Activated CD4-positive, alpha-beta T cell treated with anti-CD3 and anti-CD28 coated beads, Interleukin-2, amount 50 U/mL, for 24 hours (primary cell): ENCODE measurements at places on chromosomes 4 and X.

- no peak for DNase-seq
Measured at GRCh38 chrX:56986138-56986537, 9.2 kb downstream of the SPIN3 start.

GRCh38 chrX:36986231-36986630 is 21.9 kb upstream of the FAM47C start:
- no peak for DNase-seq

GRCh38 chr4:69057620-69058409 is 38.5 kb upstream of the UGT2B7 start:
- DNase-seq = no peak

DNA sequence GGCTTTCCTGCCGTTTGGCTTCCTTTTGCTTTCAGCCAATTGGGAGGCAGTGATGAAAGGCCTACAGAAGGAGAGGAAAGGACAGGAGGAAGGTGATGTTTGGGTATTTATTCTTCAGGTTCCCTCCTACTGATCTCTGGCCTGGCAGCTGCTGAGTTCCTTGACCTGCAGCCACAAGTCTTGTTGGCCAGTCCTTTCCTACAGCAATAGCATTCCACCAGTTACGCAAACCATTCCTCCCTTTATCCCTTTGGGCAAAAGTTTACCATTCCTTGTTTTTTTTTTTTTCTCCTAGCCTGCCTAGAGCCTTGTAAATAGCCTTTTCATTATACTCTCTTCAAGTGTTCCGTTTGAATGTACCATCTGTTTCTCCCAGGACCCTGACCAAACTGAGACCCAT is 198.1 kb upstream of the FTHL17 start:
- no peak for DNase-seq

DNA sequence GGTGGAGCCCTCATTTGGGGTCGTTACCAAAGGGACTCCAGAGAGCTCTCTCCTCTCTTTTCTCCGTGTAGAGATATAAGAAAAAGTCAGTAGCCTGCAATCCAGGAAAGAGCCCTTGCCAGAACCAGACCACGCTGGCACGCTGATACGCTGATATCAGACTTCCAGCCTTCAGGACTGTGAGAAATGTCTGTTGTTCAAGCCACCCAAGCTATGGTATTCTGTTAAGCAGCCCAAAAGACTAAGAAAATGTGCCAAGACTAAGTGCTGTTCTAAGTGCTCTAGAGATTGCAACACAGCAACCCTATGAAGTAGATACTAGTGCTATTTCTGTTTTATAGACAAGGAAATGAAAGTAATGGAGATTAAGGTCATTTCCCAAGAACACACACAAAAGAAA is 205.7 kb downstream of the CAMK2D start:
- DNase-seq = no peak

DNA sequence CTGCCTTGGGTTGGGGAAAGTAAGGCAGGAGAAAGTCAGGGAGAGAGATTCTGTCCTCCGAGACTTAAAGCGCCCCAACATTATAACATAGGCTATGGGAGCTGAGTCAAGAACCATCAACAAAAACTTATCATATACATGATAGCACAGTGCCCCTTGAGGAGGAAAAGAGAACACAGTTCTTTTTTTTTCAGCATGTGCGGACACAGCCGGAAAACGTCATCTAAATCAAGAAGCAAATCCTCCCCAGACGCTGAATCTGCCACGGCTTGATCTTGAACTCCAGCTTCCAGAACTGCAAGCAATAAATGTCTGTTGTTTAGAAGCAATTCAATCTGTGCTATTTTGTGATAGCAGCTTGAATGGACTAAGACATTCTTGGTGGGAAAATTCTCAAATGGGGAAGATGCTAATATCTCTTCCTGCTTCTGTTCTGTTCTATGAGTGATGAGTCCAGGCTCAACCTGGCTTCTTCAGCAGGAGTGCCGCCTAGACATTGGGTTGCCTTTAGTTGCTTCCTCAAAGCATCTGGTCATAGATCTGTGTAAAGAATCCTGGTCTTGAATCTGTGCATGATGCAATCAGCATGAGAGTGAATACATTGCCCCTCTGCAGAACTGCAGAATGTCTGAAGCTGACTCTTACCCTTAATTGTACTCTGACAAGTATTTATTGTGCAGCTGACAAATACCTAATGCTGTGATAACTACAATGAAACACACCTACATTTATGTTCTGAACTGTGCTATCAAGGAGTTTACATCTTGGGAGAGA is 549.8 kb upstream of the PRKX start:
- DNase-seq = no peak

GRCh38 chr4:30792601-30793000 is 72.4 kb downstream of the PCDH7 start:
- DNase-seq = no peak

GRCh38 chrX:10109695-10110094 is 47.1 kb upstream of the CLCN4 start:
- no peak for DNase-seq

DNA sequence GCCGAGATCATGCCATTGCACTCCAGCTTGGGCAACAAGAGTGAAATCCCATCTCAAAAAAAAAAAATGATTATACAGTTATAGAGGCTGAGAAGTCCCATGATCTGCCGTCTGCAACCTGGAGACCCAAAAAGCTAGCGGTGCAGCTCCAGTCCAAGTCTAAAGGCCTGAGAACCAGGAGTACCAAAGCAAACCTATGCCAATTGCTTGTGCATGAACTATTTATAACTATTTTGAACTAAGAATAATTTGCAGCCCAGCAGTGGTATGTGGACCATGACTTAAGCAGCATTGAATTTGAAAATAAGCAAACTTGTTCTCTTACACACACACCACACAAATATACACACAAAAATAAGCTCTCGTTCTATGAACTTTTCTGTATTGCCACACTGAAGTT is 51.8 kb downstream of the TASL start:
- no peak for DNase-seq

DNA sequence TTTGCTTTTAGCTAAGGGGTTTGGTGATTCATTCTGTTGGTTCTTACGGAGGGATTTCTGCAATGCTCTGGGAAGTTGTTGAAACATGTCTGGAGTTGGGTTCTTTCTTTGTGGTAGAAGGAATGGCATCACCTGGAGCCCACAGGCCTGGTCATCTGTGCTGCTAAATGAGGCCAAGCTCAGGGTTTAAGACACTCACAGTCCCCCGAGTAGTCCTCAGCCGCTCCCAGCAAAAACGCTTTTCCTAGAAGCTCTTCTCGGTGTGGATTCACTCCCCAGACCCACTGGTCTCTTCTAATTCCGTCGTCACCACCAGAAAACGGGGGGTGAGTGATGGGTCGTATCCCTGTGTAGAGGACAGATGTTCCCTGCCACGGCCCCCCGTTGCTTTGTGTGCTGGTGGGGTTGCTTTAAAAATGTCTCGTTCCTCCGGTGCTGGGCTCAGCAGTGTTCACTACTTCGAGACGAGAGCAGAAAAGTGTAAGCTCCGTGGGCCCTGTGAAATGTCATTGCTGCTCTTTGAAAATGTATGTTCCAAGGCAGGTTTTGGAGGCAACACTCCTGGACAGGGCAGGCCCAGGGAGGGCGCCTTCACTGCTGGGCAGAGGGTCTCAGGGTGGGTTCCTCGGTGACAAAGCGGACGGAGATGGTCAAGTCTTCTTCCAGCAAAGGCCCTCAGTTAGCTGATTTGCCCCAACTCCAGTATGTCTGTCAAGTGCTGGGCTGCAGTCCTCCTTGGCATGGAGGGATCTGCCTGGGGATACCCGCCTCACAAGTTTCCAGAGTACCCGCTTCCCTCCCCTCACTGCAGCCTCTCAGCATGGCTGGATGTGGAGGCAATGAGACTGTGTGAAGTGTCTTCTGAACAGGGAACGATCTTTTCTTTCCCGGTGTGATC is 37.3 kb downstream of the PSAPL1 start:
- DNase-seq = no peak

DNA sequence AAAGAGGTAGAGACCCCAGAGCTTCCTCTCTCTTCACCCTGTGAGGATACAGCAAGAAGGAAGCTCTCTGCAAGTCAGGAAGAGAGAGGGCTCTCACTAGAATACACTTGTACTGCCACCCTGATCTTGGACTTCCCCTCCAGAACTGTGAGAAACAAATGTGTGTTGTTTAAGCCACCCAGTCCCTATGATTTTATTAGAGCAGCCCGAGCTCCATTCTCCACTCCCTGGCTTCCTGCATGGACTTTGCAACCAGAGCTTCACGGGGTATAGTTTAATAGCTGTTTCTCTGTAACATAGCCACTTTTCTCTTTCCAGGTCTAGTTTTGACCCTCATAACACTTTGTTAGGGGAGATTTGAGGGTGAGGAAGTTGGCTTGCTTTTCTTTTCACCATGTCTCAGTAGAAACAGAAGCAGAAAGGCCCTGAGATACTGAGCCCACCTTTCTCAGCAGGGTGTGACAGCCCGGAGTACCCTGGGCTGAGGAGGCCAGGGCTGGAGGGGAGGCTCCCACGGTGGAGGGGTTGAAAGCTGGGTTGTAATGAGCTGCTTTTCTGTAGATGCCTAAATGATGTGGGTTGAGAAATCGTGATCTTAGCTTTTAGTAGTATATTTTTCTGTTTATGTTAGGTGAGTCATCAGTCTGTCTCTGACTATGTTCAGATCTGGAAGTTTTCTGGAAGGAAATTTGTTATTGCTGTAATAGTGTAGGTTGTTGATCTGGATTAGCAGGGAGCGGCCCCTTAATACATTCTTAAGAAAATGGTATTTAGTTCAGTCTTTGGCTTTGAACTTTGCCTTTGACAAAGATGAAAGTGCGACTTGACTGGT is 118.6 kb downstream of the PTTG2 start:
- no peak for DNase-seq

DNA sequence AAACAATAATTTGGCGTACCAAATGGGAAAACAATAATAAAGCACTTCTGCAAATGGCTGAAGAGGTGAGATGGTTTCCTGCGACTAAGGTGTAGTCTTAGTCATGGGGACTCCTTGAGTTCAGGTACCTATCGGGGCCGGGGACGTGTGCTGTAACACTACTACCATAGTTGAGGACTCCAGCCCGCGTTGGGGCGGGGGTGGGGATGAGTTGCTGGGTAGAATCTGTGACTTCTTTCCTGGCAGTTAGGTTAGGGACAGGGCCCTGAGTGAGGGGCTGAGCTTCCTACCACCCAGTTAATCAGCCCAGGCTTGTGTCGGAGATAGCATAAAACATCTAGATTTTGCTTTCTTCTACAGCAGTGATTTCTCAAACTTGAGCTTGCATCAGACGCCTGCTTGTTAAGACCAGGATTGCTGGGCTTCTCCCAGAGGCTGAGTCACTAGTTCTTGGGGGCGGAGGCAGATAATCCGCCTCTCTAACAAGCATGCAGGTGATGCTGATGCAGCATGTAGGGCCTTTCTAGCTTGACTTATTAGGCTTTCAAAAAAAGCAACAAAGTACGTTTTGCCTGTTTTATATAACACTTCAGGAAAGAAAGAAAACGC is 30.2 kb downstream of the RBBP7 start:
- no peak for DNase-seq

GRCh38 chrX:41381685-41382084 is 47.7 kb downstream of the DDX3X start:
- DNase-seq = no peak

- no peak for DNase-seq
Measured at GRCh38 chr4:59240011-59240410, 1960.1 kb upstream of the ADGRL3 start.

DNA sequence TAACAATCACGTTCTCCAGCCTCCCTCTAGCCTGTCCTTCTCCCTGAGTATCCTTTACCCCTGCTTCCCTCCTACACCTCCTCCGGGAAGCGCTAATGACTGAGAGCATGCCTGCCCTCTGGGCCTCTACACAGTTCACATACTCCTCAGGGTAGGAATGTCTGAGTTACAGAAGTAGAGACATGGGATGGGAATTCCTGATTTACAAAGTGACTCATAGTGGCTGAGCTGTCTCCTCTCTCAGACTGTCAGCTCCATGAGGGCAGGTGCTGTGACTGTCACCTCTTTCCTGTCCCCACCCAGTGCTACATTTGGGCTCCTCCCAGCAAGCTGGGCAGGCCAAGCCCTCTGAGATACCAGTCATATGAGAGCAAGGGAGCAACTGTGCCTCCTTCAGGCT is 2.6 kb downstream of the LAS1L start:
- no peak for DNase-seq

DNA sequence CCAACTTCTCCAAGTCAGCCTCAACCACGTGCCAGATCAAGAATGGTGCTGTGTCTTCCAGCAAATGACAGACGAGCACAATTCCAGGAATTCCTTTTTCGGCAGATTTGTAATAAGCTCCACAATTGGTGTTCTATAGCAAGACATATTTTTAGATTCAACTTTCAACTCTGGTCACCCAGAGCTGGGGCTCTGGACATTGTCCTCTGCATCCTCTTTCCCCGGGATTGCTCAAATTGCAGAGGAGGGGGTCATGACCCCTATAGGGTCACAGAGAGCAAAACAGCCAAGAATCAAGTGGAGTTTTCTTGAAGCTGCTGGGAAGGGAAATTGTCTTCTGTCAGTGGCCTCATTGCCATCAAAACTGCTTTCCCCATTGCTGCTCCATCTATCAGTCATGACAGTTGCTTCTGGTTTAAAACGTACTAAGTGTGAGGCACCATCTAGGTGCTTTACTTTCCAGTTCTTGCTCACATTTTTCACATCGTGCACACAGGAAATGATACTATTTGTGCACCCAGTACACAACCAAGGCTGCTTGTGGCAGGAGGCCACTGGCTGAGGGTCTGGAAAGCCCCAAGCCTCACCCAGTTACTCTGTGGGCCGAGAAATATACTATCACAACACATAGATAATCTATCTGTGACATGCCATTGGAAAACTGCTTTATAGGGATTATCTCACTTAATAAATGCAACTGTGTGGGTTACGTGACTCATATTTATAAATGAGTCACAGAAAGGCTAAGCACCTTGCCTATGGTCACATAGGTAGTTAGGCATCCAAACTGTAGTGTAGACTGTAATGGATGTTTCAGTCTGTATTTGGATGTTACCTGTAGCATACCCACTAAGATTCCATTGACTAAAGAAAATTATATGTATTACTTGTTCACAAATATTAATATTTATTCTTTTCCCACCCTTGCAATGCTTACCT is 91.7 kb upstream of the PHOX2B start:
- no peak for DNase-seq

GRCh38 chr4:108116423-108117168 is 52.1 kb downstream of the LEF1 start:
- no peak for DNase-seq

GRCh38 chrX:109714340-109714958 is 18.6 kb downstream of the ACSL4 start:
- DNase-seq = no peak

DNA sequence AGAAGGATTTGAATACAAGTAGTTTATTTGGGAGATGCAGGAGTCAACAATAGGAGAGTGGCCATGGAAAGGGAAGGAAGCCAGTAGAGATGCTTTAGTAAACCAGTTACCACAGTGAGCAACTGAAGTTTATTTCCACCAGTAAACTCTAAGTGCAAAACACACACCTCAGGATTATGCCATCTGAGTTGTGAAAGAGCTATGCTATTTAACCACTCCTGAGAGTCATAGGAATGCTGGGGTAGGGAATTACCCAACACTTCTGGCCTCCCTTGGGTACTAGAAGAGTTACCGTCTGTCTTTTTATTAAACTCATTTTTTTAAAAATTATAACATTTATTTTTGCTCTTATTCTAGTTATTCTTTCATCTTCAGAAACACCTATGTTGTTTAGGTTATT is 834.6 kb upstream of the AMOT start:
- DNase-seq = no peak

- DNase-seq = no peak
Measured at GRCh38 chr4:114271031-114271430, 291.6 kb upstream of the ARSJ start.

GRCh38 chrX:148649145-148649795 is 148.9 kb downstream of the AFF2 start:
- no peak for DNase-seq
